ENCODE measurements at places on chromosomes 11 and 22.

- DNase-seq = no peak
Measured at GRCh38 chr11:101797335-101797734, 117.5 kb upstream of the CEP126 start.

DNA sequence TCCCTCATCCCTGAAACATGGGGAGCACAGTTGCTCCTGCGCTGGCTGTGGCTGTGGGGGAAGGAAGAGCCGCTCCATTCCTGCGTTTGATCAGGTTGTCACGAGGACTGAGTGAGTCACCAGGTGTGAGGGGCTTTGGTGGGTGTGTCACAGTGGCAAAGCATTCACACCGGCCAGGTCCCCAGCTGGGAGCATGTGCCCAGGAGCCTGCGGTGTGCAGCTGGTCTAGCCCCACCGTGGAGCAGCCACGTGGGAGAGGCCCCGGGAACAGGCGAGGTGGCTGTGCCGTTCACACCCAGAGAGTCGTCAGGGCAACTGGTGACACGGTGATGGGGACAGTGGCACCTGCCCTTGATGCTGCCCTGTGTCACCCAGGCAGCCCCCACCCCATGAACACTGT lies 47.6 kb upstream of the PPARA start:
- no peak for DNase-seq

DNA sequence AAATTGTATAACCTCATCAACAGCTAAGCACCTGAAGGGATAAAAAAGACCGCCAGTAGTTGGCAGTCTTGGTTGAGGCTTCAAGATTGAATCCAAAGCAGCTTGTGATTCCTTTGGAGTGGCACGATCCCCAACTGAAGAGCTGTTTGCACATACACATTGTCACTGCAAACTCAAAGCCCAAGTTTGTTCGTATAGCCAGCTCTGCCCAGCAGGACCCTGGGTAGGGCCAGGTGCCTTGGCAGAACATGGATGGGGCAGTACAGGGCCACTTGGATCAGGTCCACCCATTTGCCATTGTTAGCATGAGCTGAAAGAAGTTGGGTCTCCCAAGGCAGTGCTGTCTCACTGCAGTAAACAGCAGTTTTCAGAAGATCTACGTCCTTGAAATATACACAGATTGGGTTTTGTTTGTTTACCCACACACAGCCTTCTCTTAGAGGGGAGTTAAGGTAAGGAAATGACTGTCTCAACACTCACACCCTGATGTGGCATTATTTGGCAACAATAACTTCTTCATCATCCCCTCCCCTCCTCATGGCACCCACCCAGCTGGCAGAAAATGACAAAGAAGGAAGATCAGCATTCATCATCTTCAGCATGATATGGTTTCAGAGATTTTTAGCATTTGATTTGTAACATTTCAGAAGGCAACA lies 132.9 kb downstream of the COMMD9 start:
- DNase-seq = peak; percentile 4

DNA sequence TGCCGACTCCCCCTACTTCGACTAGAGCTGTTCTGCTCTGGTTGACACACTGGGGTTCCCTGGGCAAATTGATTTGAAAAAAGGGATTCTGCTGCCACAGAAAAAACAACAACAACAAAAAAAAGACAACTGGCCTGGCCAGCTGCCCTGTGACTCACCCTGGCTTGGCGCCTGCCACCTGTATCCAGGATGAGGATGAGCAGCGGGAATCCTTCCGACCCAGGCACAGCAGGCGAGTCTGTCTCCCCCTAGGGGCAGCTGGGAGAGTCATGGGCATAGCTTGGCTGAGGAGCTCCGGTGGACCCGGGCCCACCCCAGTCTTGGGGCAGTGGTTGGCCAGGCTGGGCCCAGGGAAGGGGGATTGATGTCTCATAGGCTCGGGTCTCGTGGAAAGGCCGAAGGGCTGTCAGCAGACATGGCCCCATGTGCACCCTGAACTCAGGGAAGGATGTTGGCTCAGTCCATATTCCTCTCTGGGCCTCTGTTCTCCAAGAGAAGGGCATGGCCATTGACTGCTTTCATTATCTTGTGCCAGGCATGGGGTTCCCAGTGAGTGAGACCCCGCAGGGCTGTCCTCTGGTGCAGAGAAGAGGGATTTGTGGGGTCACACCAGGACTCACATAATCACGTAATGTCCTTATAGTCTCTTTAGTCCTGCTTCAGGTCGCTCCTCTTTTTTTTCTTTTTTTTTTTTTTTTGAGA lies 10.4 kb upstream of the SUN2 start:
- no peak for DNase-seq

GRCh38 chr11:9208726-9209501 lies 56.2 kb downstream of the DENND5A start:
- no peak for DNase-seq

GRCh38 chr22:22460635-22461034 lies 47.9 kb downstream of the ZNF280B start:
- no peak for DNase-seq

GRCh38 chr22:27431081-27431480 lies 370.5 kb downstream of the MN1 start:
- DNase-seq = no peak

DNA sequence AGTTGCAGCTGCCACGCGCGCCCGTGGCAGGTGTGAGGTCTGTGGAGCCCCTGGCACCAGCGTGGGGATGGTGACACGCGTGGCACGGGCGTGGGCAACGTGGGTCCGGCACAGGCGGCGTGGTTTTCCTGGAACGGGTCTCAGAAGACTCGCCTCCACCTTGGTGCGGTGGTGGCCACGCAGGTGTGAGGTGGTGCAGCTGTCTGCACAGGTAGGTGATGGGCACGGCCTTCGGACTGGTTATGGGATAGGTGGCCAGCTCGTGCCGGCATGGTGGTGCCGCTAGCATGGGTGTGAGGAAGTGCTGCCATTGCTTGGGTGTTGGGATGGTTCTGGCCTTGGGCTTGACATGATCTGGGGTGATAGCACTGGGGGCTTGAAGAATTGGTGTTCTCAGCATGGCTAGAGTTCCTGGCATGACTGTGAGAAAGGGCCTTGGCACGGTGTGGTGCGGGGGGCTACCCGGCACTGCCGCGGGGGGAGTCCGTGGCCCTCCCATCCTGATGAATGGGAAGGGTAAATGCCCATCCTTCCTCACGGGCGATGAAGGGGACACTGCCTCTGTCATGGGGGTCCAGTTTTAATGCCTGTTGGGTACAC lies 531 bp downstream of the DAGLA start:
- no peak for DNase-seq

DNA sequence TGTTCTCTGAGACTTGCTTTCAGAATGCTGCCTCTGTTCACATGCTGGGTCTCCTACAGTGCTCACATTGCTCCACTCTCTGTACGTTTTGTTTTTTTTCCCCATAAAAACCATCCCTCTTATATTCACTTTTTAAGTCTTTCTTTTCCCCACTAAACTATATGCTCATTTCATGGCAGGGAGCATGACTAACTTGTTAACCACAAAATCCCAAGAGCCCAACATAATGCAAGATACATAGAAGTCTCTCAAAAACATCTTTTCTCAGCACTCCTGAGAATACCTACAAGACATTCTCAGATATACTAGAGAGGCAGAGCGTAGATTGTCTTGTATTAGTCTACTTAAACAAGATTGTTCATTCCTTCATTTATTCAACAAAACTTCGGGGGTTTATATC lies 73.3 kb downstream of the FAM76B start:
- DNase-seq = no peak

DNA sequence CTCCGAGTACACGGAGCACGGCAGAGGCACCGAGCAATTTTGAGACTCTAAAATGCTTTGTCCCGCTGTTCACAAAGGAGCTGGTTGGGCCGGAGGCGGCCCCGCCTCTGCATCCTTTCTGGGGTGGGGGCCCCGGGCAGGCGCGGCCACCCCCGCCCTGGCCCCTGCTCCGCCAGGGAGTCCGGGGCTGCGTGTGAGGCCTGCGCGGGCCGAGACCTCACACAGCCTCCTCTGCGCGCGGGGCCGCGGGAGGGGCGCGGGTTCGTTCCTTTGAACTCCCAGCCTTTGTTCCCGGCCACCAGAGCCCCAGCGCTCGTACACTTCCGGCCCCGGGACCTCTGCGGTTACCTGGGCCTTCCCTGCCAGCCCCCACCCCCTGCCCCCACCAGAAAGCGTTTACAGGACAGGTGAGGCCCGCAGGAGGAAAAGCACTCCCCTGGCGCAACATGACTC lies 1.6 kb downstream of the FGF19 start:
- no peak for DNase-seq

- no peak for DNase-seq
Measured at GRCh38 chr11:32497951-32498350, 62.6 kb upstream of the WT1 start.

GRCh38 chr22:36328635-36329253 lies 59.0 kb downstream of the MYH9 start:
- no peak for DNase-seq

DNA sequence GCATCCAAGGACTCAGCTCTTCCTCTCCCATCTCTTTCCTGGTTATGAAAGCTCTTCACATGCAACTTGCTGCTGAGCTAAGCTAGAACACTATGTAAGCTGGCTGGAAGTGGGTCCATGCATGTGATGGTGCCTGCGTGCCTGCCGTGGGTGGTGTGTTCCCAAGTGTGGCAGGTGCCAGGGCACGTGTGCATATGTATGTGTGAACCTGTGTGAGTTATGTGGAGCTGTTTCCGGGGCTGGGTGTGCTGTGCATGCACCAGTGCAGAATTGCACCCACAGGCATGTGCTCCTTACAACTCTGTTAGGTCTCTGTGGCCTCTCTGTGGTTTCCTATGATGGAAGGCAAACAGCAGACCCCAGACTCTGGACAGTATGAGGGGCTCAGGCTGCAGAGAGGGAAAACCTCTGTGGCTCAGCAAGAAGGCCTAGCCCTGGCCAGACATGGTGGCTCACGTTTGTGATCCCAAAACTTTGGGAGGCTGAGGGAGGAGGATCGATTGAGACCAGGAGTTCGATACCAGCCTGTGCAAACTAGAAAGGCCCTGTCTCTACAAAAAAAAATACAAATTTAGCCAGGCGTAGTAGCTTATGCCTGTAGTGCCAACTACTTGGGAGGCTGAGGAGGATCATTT lies 4.1 kb upstream of the P2RY6 start:
- no peak for DNase-seq

DNA sequence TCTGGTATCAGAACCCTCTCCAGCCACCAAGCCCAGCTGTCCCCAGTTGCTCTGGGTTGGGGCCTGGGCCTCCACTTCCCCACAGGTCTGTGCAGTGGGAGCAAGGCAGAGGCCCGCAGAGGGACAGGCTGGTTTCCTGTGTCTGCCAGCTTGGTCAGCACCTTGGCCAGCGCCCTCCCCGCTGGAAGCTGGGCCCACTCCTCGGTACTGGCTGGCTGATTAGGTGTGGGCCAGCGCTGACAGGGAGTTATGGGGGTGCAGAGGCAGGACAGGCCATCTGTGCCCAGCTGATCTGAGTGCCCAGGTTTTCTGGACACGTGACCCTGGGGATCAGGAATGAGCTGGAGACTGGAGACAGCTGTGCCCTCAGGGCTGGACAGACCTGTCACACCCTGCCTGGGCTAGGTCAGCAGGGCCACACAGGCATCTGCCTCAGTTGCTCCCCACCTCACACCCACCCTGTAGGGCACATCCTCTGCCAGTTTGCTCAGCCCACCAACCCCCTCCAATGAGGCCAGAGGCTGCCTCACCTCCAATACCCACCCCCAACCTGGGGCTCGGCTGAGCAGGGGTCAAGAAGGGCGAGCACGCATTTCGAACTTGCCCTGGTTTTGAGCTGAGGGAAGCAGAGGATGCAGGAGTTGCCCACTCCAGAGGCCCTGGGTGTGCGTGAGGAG lies 175.3 kb downstream of the IGLL1 start:
- DNase-seq = no peak

GRCh38 chr11:10779086-10779485 lies 28.0 kb downstream of the CTR9 start:
- DNase-seq = no peak

- DNase-seq = no peak
Measured at GRCh38 chr11:63595296-63595695, 18.9 kb downstream of the PLAAT3 start.

GRCh38 chr11:104054911-104055529 lies 18.6 kb downstream of the DDI1 start:
- DNase-seq = no peak

DNA sequence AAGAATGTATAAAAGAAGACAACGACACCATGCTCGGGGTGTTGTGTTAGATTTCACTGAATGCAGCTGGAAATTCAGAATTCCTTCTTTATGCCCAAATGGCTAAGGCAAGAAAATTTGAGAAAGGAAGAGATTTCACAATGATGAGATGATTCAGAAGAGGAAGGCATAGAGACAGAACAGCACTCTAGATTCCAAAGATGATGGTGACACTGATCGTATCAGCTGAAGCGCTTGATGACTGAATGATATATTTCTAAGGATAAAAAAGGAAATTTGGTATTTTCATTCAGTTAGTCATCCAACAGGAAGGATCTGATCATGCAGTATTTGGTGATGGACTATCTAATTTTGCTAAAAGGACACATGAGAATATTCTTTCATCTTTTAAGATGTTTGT lies 189.2 kb downstream of the EFCAB6 start:
- DNase-seq = no peak

DNA sequence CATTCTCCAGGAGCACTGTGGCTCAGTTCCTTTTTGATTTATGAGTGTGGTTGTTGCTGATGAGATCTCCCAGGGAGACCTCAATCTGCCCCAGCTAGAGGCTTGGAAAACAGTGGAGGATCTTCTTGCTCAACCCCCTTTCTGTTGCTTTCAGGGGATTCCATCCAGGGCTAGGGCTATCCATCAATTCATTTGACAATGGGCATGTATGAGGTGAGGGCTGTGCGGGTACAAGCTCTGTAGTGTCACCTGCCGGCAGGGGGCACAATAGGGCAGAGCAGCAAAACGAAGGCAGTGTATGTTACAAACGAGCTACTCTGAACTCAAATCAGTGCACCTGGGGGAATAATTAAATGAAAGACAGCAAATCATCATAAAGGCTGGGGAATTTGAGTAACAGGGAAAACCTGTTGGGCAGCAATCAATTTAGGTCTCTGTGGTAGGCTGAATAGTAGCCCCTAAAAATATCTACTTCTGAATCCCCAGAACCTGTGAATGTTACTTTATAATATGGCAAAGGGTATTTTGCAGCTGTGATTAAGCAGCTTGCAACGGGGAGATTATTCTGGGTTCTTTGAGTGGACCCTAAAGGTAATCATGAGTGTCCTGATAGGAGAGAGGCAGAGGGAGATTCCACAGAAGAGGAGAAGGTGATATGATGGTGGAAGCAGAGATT lies 170.3 kb upstream of the ZBED5 start:
- DNase-seq = no peak

GRCh38 chr11:125287491-125288210 lies 123.1 kb downstream of the PKNOX2 start:
- no peak for DNase-seq

DNA sequence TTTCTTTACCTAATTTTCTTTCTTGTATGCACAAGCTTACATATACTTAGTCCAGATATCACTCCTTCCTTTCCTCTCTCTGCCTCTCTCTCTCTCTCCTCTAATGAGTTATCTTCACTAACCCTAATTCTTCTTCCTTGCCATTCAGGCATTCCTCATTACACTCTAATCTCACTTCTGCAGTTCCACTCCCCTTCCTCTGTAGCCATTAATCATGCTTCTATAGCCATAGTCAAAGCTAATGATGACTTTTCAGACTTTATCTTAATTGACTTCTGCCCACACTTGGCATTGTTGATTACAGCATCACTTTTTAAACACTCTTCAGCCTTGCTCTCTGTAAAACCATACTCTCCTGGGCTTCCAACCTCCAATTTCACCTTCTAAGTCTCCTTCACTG lies 35.3 kb upstream of the SC5D start:
- no peak for DNase-seq

GRCh38 chr11:100561323-100561722 lies 125.8 kb upstream of the ARHGAP42 start:
- DNase-seq = no peak

GRCh38 chr11:120324932-120325810 lies at the start of gene TLCD5:
TLCD5 (plus strand) TSS chr11:120325299; CDS start chr11:120327442, 2,143 bp downstream.
- peak; percentile 64 for DNase-seq
